ENCODE measurements at places on chromosomes 6 and 20.
A peak's percentile ranks its signal among the peaks of the same experiment; 100 is the strongest.

- DNase-seq, result no peak
Measured at GRCh38 chr6:132760256-132760655, 2.6 kb upstream of the VNN2 start.

DNA sequence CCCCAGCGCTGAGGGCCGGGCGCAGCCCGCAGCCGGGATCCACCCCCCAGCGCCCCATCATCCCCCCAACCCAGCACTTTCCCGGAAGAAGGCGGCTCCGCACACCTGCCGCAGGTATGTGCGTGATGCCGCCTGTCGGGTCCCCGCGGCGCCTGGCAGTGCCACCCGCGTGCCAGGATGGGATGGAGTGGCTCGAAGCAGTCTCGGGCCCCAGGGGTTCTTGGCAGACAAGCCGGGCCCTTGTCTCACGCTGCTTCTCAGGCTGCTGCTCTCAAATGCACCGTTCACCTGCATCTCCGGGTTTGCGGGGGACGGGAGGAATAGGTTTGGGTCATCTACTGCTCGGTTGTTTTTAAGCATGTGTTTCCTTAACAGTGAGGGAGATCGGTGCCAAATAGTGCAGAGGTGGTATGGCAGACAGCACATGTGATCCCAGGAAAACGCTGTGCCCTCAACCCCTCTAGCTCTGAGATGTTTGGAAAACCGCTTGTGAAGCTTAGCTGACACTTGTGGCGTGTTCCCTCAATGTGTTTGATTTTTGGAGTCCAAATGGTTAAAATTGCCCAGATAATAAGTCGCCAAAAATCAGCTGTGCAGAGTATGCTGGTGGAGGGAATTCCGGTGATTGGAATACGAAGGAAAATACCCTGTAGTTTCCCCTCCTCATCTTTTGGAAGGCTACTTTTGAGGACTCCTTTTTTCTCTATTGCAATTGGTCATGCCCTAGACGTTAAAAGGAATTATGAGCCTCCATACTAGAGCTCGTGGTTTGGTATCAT, 926 bp downstream of the MYLIP start:
- DNase-seq, result peak; percentile 45

GRCh38 chr6:166935353-166935752, 21.0 kb downstream of the RNASET2 start:
- DNase-seq, result no peak

DNA sequence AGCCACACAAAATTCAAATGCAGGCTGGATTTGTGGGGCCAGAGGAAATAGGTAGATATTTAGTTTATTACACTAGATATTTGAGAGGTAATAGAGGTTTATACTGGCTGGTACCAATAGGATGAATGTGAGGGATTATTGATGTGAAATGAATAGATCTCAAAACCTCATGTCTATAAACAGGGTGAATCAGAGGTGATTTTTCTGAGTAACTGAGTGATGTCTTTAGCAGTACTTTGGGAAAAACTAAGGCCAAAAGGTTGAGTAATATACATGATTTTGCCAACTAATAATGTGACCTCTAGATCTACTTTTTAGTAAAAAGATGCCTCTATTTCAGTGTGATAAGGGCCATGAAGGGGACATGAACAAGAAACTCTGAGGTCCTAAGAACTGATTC, 86.8 kb downstream of the HAO1 start:
- DNase-seq, result no peak

DNA sequence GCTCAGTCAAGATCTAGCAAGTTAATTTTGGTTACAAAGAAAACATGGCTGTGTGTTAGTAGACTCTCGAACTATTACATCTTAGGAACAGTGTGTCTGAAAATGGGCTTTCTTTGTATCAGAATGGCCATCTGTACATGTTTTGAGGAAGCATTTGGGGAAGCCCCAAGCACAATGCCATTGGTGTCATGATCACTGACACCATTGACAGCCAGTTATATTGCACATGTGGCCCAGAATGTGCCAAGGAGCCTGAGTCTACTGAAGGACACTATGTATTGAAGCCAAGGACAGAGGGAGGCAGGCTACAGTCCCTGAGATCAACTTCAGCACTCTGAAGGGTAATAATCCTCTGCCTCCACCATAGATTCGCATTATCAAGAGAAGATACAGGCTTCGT, 12.6 kb upstream of the FAM50B start:
- no peak for DNase-seq
